Amniotic stem cell (primary cell): ENCODE measurements at places on chromosomes 13 and 19.
A peak's percentile ranks its signal among the peaks of the same experiment; 100 is the strongest.

DNA sequence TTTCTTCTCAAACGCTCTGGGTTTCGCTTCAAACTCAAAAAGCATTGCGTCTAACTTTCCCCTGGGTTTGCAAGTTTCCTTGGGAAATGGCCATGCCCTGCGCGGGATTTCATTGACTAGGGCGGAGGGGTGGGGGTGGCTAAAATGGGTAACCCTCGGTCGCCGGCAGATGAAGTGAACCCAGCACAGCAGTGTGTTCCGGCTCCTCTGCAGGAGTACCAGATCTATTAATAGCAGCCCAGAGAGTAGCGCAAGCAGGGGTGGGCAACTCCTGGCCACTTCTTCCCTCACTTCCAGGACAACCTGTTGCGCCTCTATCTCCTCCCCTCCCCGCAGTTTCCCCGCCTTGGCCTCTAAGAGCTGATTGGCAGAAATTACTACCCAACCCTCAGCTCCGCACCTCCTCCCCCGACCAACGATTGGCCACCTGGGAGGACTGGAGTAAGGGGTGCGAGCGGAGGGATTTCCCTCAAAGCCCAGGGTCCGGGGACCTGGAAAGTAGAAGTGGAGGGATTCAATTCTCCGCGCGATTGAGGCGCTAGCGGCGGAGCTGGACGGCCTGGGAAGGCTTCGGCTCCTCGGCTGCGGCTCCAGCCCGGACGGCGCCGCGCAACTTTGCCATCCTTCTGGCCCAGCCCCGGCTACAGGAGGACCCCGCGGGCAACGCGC is at the start of gene FREM2:
FREM2 (plus strand) TSS at position 501 of the 669 bp plus-strand sequence. CDS start 268 bp downstream, outside the sequence.
- DNase-seq = no peak

- DNase-seq = no peak
Observed at GRCh38 chr19:21151460-21151859, 9.6 kb downstream of the ZNF431 start.

DNA sequence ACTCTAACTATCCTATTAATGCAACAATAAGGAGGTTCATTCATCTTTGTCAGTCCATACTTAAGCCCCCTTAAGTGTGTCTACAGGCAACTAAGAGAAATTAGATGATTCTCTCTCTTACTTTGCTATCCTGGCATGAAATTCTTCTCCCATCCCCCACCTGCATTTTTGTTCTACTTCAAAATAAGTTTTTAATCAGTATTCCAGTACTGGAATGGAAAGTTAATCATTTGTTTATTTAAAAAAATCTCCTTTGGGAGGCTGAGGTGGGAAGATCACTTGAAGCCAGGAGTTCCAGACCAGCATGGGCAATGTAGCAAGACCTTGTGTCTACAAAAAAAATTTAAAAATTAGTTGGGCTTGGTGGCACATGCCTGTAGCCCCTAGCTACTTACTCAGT is 222.1 kb downstream of the MZT1 start:
- DNase-seq = no peak

DNA sequence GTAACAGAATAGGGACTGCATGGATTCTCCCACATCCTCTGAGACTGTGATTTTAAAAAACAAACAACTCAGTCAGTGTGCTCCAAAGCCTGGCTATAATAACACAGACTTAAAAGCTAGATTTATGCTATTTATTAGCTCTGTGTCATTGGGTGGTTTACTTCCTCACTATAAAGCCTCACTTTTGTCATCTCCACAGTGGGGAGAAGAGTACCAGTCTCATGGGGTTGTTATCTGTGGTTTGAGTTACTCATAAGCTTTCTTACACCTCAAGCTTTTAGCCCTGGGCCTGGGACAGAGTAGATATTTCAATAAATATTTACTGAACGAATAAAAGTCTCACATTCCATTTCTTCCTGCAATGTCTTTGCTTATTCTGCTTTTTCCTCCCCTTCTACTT is 5.3 kb downstream of the RNASEH2B start:
- DNase-seq = no peak

GRCh38 chr13:73069206-73069805 is 10.5 kb downstream of the KLF5 start:
- DNase-seq = no peak

DNA sequence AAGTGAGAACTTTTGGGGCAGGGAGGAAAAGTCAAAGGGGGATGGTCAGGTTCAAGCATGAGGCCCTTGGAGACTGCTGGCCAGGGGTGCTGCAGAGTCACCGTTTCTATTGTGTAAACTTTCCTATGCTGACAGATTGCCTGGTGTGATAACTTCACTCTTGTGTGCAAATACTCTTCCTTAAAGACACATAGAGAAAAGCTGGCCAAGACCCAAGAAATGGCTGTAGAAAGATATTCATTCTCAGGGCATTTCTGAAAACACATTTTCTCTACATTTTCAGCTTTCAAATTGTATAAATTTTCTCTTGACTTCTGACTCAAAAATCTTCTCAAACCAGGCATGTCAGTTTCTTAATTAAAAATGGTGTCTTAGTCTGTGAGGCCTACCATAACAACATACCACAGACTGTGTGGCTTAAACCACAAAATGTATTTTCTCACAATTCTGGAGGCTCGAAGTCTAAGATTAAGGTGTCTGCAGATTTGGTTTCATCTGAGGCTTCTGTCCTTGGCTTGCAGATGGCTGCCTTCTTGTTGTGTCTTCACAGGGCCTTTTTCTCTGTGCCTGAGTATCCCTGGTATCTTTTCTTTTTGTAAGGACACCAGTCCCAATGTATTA is 304.5 kb downstream of the KCNRG start:
- no peak for DNase-seq

DNA sequence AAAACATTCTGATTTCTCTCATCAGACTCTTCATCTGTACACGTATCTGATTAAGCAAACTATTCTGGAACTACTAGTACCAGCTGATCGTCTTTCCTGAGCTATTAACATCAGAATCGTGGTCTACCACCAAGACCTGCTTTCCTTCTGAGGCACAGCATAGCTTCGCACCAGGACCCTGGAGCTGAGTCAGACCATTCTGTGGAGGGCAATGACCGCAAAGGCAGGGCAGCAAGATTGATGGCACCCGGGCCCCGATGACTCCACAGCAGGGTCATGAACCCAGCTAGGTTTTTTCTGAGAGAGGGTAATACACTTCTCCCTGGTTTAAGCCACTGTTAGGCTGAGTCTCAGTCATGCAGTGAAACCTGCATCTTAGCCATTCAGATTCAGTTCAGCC is 158.7 kb upstream of the GPR12 start:
- no peak for DNase-seq

DNA sequence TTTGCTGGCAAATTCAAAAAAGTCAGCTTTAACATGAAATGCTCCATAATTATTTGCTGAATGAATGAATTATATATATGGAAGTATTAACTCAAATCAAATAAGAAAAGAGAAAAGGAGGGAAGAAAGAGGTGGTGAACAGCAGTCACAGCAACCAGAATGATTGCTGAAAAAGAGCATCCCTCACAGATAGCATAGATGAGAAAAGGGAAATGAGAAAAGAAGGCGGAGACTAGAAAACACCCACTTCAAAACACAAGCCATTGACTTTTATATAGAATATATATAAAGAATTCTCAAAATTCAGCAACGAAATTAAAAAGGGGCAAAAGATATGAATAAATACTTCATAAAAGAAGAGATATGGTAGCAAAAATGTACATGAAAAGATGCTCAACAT is 75.2 kb downstream of the CAB39L start:
- DNase-seq = no peak

- DNase-seq = no peak
Observed at GRCh38 chr13:42272804-42273175, 838 bp downstream of the AKAP11 start.

GRCh38 chr13:23794267-23795161 is 94.7 kb downstream of the MIPEP start:
- peak; percentile 34 for DNase-seq

DNA sequence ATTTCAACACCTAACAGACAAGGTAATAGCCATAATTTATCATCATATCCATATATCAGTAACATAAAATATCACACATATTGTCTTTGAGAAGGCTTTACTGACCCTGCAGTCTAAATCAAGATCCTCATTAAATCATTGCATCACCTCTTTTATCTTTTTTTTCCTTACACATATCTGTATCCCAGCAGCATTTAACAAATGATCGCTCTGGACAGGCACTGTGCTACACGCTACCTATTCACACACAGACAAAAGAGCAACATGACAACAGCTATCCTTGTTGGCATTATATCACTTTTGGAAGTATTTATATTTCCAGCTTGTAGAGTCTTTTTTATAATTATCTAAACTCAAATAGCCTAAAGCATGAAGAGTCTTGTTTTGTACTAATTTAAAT is 73.3 kb upstream of the NBEA start:
- DNase-seq = no peak
